ENCODE measurements at places on chromosomes 1 and 21. TPM values are rescaled to one million over a fixed set of nuclear protein-coding genes. Genes with fewer than 3 reads are reported as not detected.

DISC1 gene
- 1.8 TPM for total RNA-seq

- DNase-seq, result no peak
These were observed 29.4 kb downstream of the COA7 start for GRCh38 chr1:52668711-52669110.

- peak; percentile 43 for DNase-seq
These were observed 11.7 kb downstream of the COL6A2 start for GRCh38 chr21:46109313-46110221.

STIL gene
- 0.33 TPM for total RNA-seq

DNA sequence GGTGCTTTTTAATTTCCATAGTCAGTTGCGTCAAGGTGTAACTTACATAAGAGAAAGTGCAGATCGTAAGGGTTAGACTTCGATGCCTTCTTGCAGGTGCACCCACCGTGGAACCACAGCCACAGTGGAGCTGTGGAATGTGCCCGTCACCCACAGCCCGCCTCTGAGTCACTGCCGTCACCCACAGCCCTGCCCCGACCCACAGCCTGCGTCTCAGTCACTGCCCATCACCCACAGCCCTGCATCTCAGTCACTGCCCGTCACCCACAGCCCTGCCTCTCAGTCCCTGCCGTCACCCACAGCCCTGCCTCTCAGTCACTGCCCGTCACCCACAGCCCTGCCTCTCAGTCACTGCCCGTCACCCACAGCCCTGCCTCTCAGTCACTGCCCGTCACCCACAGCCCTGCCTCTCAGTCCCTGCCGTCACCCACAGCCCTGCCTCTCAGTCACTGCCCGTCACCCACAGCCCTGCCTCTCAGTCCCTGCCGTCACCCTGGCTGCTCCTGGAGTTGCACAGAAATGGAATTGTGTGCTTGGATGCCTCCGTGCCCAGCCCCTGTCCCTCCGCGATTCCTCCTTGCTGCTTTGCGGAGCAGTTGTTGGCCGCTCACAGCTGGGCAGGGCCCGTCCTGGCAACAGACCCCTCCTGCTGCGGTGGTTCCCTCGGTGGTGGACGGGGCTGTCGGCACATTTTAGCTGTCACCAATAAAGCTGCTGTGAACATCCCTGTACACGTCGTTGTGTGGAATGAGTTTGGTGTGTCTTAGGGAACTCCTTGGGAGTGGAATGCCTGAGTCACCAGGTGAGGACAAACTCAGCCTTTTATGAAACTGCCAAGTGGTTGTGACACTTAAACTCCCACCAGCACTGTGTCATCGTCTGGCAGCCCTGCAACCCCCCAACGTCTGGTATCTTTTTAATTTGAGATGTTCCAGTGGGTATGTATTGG lies 44.9 kb upstream of the COL6A2 start:
- DNase-seq, result no peak

GRCh38 chr1:180310095-180310494 lies 80.0 kb downstream of the LHX4 start:
- no peak for DNase-seq

Measured in left lobe of liver (tissue), 2 donors.